ENCODE measurements at places on chromosomes 7 and 10.

- no peak for DNase-seq
Measured at GRCh38 chr7:44489955-44490350, 505 bp downstream of the NUDCD3 start.

DNA sequence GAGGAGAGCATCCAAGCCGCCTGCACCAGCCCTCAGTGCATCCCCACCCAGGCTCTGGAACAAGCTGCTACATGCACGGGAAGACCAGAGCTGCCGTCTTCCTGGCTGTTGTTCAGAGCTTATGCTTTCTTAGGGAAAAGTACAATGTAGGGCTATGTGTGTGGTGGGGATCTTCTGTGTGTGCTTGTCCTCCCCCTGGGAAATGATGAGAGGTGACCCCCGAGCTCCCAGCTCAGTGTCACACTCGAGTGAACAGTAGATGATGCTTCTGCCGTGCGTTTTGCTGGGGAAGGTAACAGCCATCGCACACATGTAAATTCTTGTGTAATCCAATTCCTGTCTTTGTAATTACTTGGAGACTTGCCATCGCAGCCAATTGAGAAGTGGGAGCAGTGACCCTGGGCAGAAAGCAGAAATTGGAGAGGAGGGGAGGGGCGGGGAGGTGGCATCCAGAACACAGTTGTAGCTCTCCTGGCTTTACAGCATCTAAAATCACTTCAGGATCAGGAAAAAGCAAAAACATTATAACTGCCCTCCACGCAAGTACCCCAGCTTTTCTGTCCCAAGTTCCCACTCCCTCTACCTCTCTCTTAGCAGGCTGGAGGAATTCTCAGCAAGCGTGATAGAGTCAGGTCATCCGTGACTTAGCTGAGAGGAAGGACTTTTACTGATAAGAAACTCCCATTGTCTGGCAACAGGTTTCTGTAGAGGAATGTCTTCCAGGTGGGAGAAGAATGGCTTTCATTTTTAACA, 149.6 kb downstream of the TCF7L2 start:
- DNase-seq, result no peak

DNA sequence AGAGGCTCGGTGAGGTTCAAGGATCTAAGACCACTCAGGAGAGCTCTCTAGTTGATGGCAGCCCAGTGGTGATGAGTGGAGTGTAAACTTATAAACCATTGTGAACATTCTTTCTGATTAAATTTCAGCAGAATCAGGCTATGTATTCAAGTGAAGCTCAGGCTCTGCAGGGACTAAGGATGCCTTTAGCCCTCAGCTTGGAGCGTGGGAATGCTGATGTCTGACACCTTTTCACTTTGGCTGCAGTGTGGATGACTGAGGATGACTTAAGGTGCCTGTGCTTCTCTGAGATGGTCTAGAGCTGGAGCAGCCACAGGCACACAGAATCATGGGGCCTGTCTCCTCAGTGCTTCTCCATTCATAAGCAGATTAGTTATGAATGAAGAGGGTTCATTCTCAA, 150.4 kb downstream of the SORCS3 start:
- no peak for DNase-seq

DNA sequence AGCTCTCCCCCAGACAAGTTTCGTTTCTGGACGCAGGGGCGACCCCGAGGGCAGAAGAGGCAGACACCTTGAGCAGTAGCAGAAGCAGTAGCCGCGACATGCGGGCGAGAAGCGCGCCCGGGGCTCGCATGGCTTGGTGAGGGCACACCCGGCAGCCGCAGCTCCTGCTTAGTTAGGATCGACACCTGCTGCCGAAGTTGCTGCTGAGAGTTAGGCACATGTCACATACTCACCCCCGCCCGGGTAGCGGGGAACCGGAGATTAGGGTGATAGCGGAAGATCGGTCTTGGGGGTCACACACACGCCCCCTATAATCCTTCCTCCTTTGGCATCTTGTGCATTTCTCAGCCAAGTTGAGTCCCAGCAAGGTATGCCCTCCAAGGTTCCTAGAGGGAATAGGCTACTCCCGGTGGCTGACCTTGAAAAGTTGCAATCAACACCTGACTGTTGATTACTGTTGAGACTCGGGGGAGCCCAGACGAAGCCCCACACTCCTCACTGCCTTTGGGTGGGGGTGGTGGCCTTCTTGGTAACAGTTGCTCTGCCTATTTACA, 668 bp downstream of the GPR37 start:
- DNase-seq, result no peak

DNA sequence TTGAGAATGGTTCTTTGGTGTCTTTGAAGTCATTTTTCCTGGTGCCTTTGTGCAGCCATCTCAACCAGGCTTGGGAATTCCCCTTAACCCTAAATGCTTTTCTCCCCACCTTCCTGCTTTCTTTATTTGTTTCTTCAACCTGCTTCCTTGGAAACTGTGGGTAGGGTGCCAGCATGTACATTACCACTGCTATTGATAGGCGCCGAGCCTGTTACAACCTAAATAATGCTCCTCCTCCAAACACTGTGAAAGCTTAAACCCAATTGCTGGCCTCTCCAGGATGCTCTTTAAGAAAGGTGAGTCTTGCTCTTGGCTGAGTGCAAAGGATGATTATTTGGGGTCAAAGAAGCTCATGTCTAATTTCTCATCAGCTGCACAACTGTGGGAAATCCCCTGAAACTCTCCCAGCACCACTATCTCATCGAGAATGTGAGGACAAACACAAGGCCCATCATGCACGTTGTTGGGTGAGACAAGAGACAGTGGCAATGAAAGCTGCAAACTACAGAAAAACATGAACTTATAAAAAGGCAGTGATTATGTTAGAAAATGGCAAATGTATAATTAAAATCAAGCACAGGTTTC, 285.5 kb upstream of the IGFBP3 start:
- DNase-seq, result no peak

Data from heart right ventricle (tissue), 16 donors.